Aortic smooth muscle cell (primary cell): ENCODE measurements at places on chromosomes 13 and 19. TPM values are rescaled to one million over a fixed set of nuclear protein-coding genes. Genes with fewer than 3 reads are reported as not detected.

Gene PSG1
- 0.12 TPM in 1 of 2 replicates, not detected in the other for total RNA-seq

Gene IQCN
- total RNA-seq, result 0.13 and 0.87 TPM in 2 replicates

Gene CLPTM1
- 37.8 and 38.0 TPM in 2 replicates for total RNA-seq

Gene CARM1
- total RNA-seq, result 18.6 and 19.5 TPM in 2 replicates

Gene LILRB4
- not detected in 2 replicates for total RNA-seq

Gene ERICH6B
- total RNA-seq, result not detected in 2 replicates

Gene GFY
- not detected in 2 replicates for total RNA-seq

Gene ZNF428
- total RNA-seq, result 39.4 and 43.3 TPM in 2 replicates

Gene ARHGEF18
- 22.7 and 25.2 TPM in 2 replicates for total RNA-seq

Gene ZNF529
- 7.0 and 8.2 TPM in 2 replicates for total RNA-seq
